Natural killer cell (primary cell): ENCODE measurements at places on chromosomes 7 and 10. TPM values are rescaled to one million over a fixed set of nuclear protein-coding genes. Genes with fewer than 3 reads are reported as not detected.

DNA sequence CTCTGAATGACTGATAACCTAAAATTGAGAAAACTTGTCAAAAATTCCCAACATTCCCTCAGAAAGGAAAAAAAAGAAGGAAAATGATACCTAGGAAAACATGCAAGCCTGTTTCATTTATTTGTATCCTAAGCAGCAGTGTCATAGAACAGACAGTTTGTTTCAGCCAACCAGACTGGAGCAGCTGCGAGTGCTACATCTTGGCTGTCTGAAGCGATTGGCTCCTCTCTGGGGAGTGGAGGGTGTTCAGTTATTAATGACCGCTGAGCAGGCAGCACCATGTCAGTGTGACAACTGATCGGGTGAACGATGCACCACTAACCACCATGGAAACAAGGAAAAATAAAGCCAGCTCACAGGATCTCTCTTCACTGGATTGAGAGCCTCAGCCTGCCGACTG is at the start of gene LRRN3:
TSS of gene LRRN3 (plus strand) at position 282 of the 400 bp plus-strand sequence. CDS start 31,646 bp downstream, outside the sequence.
- DNase-seq, result no peak

- no peak for DNase-seq
These were observed 92.4 kb downstream of the PCDH15 start for GRCh38 chr10:54708591-54708990.

DNA sequence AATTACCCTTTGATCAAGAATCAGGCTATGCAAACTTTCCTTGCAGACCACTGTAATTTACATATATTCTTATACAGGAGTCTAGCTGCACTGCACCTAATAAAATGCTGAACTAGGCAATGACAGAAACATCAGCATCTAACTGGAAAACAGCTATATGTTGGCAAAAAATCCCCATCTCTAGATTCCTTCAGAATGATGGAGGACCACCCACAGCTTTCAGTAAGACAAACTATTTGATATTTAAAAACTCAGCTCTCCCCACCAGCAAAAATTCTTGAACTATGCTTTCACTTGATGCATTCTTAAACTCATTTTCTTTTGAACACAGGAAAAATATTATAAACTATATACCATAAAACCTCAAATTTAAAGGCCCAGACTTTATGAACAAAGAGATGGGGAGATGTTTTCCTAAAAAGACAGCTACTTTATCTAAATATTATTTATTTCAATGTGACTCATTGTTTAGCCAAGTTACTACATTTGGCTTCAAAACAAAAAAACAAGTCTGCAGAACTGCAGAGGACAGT is 77.4 kb downstream of the SEMA3C start:
- no peak for DNase-seq

The HOXA3 gene
- 0.35 TPM for total RNA-seq

GRCh38 chr10:73590881-73591799 is at the start of gene USP54:
Gene USP54 (minus strand): TSS chr10:73591342. CDS start chr10:73575658, 15,684 bp downstream.
- DNase-seq, result no peak

The SNX13 gene
- 34.8 TPM for total RNA-seq

GRCh38 chr10:70726909-70727495 is 54.7 kb downstream of the ADAMTS14 start:
- DNase-seq, result no peak

DNA sequence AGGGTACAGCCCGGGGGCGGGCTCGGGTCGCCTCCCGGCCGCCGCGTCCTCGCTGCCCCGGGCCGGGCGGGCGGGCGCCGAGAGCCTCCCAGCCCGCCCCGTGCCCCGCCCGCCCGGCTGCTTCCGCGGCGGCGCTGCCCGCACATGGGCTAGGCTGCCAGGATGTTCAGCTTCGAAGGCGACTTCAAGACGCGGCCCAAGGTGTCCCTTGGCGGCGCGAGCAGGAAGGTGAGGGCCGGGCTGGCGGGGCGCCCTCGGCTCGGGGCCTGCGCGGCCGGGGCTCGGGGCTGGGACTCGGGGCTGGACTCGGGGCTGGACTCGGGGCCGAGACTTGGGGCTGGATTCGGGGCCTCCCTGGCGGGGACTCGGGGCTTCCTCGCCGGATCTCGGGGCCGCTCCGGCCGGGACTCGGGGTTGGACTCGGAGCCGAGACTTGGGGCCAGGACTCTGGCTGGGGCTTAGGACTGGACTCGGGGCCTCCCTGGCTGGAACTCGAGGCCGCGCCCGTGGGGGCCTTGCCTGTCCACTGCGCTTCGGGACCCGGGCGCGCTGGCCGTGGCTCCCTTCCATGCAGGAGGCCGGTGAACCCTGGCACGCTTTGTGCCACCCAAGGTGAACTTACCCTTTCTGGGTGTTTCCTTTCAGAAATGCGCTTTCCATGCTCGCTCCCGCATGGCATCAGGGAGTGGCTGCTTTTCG is 534 bp downstream of the UBE3C start:
- no peak for DNase-seq
